Mesenchymal stem cell (in vitro differentiated cells and primary cell): ENCODE measurements at places on chromosomes 2 and 18.
A peak's percentile ranks its signal among the peaks of the same experiment; 100 is the strongest.

GRCh38 chr2:112605926-112606325 lies 21.5 kb downstream of the CHCHD5 start:
- H3K27ac ChIP-seq = no peak overlapping the region
- no peak for DNase-seq
- H3K36me3 ChIP-seq = no peaks in the 10 kb centered on the region
- H3K4me3 ChIP-seq = no peak overlapping the region
- H3K27me3 ChIP-seq = no peaks in the 10 kb centered on the region

GRCh38 chr2:86480105-86480504 lies 38.9 kb downstream of the KDM3A start:
- H3K4me1 ChIP-seq = no peaks in the 10 kb centered on the region
- no peak overlapping the region for H3K27ac ChIP-seq
- DNase-seq = no peak
- H3K4me3 ChIP-seq = no peak overlapping the region

DNA sequence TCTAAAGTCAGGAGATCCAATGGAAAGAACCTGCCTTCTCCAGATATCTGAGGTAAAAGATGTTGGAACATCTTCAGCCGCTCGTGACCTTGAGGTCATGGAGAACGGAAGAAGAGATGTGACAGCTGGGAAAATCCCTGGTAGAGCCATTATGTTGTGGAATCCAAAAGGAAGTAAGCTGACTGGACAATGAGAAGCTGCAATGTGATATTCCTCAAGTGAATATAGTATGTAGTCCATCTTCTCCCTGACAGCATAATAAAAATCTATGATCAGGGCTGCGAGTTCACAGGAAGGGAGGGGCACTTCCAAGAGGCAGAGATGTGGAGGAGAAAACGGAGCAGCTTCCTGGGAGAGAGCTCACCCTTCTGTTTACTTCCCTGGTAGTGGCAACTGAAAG lies 201.0 kb upstream of the SP5 start:
- no peaks in the 10 kb centered on the region for H3K27me3 ChIP-seq
- no peaks in the 10 kb centered on the region for H3K4me1 ChIP-seq

DNA sequence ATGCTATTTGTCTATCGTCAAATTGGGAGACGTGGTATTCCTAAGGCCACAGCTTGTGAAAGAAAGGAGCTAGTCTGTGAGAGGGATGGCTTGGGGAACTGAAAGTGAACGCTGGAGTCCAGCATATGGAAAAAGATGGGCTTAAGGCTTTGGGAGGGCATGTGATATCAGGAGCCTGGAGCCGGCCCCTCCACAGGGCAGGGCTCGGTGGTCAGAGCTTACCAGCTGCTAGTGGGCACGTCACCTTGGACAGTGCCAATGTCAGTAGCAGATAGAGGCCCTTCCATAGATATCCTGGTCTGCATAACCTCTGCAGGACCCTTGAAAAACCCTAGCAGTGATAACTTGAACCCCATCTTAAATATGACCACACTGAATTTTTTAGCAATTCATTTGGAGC lies 259.1 kb upstream of the RAB6C start:
- no peak overlapping the region for H3K4me3 ChIP-seq
- H3K27me3 ChIP-seq = peaks cover 28% of the 10 kb centered on the region
- no peaks in the 10 kb centered on the region for H3K4me1 ChIP-seq
- no peak overlapping the region for H3K27ac ChIP-seq
- DNase-seq = no peak

- H3K4me1 ChIP-seq = peaks cover 2% of the 10 kb centered on the region
- no peaks in the 10 kb centered on the region for H3K27me3 ChIP-seq
- DNase-seq = no peak
These were observed 12.6 kb downstream of the GPR35 start for GRCh38 chr2:240637901-240638345.

- H3K36me3 ChIP-seq = no peaks in the 10 kb centered on the region
- no peak overlapping the region for H3K4me3 ChIP-seq
- H3K27ac ChIP-seq = no peak overlapping the region
- no peaks in the 10 kb centered on the region for H3K27me3 ChIP-seq
- peak; percentile 62 for DNase-seq
These were observed 58.8 kb downstream of the RNF152 start for GRCh38 chr18:61833978-61834377.
